ENCODE measurements at places on chromosomes 12 and 14.

DNA sequence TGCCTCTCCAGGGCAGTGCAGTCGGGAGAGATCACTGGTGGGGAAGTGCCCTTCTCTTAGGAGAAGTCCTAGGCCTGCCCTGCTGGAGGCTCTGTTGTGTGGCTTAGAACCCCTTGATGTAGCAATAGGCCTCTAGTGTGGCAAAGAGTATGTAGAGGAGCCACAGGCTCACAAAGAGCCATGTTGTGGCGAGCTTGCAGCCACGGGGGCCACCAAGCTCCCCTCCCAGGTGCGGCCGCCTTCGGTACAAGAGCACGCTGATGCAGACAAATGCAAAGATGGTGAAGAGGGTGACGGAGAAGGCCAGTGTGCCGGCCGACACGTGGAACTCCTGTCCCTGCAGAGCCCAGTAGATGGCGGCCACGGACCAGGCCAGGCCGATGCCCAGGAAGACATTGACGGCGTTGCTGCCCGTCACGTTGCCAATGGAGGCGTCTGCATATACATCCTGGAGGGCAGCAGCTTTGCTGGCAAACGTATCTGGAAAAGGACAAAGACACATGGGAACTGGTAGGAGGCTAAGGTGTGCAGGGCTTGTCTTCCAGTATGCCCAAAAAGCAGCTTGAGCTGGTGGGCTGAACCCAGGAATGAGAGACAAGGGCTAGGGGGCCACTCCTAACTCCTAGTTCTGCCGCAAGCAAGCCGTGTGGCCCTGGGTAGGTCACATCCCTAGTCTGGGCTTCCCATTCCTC lies 142.8 kb downstream of the SLC8A3 start:
- peak; percentile 73 for DNase-seq

DNA sequence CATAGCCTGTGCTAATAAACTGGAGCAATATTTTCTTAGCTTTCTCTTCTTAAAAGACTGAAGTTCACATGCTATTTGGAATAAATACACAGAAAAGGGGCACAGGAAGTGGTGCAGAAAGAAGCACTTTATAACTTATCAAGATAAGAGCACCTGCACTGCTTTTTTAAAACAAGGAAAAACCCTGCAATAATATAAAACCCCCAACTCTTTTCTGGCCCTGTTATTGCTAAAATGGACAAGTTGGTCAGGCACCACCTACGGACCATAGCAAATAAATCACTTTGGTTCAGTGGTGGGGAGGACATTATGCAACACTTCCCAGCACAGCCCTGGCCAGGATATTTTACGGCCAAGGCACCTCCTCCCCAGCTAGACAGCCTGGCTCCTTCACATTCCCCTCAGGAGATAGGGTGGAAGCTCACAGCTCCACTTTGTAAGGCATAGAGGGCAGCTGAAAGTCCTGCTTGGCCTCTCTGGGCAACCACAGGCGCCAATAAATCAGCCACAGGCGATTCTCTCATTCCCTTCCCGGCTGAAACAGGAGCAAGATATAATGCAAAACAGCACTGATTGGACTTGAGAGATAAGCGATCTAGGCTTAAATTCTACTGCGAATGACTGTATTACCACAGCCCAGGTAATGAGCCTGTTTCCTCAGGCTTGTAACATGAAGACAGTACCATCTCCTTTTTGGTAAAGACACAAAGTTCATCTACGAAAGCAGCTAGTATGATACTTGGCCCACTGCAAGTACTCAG lies 2.0 kb downstream of the ZBTB25 start:
- DNase-seq = peak; percentile 73

GRCh38 chr12:12929696-12930095 lies 22.3 kb downstream of the GPRC5D start:
- no peak for DNase-seq

- DNase-seq = no peak
These were observed 26.9 kb downstream of the APPL2 start for GRCh38 chr12:105209091-105209490.

GRCh38 chr12:25984759-25985158 lies 26.3 kb downstream of the RASSF8 start:
- no peak for DNase-seq

- DNase-seq = no peak
These were observed 2.6 kb downstream of the IRAK3 start for GRCh38 chr12:66191547-66192126.

GRCh38 chr12:95622879-95623278 lies 71.6 kb upstream of the USP44 start:
- DNase-seq = no peak

DNA sequence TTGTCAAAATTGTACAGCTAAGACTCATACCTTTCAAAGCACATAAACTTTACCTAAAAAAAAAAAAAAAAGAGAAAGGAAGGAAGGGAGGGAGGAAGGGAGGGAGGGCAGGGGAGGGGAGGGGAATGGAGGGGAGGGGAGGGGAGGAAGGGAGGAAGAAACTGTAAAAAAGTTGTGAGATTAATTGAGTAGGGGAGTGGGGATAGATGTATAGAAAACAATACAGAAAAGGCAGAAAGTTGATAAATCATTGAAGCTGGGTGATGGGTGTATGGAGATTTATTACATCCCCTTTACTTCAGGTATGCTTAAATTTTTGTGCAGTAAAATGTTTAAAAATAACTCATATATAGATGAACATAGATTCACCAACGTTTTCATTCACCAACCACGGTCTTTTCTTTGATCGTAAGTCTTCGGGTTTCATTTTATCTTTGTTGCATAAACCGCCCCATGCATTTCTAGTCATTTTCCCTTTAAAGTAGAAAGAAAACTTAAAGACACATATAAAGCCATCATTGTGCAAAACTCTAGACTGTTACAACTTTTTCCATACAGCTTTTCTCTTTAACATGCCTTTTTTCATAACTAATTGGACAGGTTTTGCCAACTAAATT lies 191.2 kb upstream of the KRR1 start:
- DNase-seq = no peak

All from left cardiac atrium (tissue), 4 donors.